Cerebellar nuclear complex (tissue), 1 donor: ENCODE measurements at places on chromosomes 4 and X.

DNA sequence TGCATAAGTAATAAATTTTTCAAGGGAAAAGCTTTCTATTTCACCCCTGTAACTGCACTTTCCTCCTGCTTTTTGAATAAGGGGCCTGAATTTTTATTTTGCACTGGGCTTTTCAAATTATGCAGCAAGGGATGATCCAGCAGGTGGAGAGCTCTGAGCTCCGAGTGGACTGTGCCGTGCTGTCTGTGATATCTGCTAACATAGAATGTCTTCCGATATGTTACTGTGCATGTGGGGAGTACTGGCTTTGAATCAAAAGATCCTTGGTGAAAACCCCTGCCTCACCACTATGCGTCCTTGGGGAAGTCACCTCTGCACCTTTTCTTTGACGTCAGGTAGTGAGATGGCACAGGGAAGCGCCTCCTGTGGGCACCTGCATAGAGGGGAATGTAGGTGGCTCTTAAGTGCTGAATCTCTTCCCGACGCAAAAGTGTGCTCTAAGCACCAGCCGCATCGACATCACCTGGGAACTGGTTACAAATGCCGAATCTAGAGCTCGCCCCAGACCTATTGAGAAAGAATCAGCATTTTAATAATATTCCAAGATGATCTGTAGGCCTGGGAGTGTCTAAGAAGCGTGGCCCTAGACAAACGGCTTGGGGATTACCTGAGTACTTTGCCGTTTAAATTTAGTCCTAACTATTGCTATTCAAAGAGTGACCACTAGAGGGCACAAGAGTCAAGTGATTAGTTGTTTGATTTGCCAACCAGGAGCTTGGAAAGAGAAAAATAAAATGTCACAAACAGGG is 19.2 kb upstream of the WFS1 start:
- DNase-seq, result peak; percentile 34

- no peak for DNase-seq
Measured at GRCh38 chr4:26268246-26268645, 52.6 kb upstream of the RBPJ start.

DNA sequence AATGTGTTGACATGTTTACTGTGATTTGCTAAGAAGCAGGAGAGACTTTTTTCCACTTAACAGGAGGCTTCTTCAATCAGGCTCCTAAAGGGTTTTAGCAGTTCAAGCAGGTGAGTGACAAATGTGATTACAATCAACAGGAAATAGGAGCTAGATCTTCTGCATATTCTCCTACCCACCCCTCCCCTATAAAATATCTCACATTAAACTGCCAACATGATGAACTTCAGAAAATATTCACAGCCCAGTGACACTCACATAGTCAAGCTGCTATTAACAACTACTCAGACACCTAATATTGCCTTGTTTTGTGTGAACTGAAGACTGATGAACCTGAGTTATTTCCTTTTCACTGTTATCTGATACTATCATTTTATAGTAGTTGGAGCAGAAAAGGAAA is 55.9 kb upstream of the ANTXR2 start:
- no peak for DNase-seq

DNA sequence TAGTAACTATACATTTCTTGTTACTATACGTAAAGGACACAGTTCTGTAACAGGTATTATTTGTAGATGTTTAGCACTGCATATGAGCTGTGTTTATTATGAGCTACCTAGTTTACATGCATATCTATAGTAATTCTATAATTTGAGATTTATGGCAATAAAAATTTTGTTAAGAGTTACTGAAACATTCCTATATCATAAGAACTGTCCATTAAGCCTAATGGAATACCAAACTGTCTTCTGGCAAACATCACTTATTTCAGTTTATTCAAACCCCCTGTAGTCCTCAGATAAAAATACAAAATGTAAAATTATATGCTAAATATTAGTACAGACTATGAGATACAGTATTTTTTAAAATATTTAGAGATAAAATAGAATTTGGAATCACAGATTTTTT is 205.2 kb downstream of the ADGRL3 start:
- DNase-seq, result no peak

GRCh38 chr4:67871867-67872266 is 11.9 kb downstream of the TMPRSS11D start:
- DNase-seq, result no peak

GRCh38 chr4:6746721-6747293 is 30.8 kb downstream of the BLOC1S4 start:
- no peak for DNase-seq

- no peak for DNase-seq
Measured at GRCh38 chr4:153131596-153131995, 72.6 kb upstream of the TRIM2 start.

DNA sequence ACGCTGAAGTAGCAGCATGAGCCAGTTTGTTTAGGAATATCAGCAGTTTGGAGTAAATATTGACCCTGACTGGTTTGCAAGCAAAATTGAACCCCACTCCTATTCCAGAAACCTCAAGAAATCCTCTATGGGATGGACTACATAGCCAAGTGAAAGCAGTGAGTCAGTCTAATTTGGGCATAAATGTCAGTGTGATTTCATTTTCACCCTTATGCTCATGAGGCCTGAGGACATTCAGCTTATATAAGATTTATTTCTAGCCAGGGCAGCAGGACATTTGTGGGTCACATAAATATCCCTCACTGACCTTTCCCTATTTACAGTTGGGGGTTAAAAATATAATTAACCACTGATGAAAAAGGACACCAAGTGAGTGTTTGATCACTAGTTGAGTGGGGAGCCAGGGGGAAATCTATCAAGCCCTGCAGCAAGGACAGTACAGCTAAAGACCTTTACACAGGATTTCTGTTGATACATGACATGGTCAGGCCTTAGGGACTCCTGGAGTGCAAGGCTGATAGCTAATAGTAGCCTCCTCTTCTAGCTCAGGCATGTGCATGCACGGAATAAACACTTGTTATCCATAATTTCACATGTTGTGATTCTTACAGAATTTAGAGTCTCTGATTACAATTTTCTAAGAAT is 996.9 kb upstream of the GRIA3 start:
- DNase-seq, result no peak

GRCh38 chr4:114273238-114273637 is 293.8 kb upstream of the ARSJ start:
- no peak for DNase-seq

- no peak for DNase-seq
Measured at GRCh38 chrX:103586314-103586646, 965 bp downstream of the TCEAL4 start.

DNA sequence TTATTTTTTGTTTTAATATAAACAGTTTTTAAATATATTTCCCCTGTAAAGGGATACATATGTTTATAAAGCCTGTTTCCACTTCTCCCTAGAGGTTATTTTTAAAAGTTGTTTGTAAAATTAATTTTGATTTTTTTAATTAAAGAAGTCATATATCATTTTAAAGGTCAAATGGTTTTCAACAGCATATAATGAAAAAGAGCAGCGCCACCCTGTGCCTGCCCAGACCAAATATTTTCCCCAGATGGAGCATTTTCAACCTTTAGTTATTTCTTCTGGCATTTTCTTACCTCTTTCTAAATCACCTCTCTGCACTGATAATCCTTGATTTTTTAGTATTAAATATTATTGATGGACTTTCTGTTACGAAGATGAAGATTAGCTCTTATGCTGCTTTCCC is 21.0 kb downstream of the MSX1 start:
- no peak for DNase-seq

GRCh38 chr4:55491486-55491885 is 55.2 kb downstream of the CLOCK start:
- no peak for DNase-seq

- no peak for DNase-seq
Measured at GRCh38 chr4:22356987-22357596, 158.8 kb downstream of the ADGRA3 start.

DNA sequence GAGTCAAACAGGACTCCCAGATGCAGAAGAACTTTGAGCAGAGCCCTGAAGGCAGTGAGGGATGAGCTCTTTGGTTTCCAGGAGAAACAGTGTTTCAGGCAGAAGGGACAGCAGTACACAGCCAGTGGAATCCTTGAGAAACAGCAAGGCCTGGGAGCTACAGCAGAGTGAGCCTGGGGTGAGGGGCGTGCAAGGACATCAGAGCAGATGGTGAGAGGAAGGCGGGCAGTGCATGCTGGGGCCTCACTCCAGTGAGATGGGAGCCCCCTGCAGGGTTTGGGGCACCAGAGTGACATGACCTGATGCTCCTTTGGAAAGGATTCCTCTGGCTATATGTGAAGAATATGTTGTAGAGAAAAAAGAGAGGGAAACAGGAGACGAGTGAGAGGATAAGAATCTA is 98.1 kb upstream of the EGFL6 start:
- no peak for DNase-seq

DNA sequence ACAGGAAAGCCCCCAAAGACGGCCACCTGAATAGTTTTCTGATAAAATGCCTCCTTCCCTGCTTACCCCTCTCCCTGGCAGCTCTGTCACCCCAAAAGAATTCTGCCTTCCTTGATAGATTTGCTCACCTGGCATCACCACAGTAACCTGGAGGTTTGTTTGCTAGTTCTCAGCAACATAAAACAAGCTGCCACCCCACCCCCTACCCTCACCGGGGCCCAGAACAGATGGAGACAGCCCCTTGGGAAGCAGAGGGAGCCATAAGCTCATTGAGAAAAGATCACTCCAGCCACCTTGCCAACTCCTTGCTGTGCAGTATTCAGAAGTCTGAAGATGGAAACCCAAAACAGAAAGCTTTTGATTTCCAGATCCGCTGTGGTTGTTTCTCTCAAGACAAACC is 108.6 kb downstream of the DHX15 start:
- no peak for DNase-seq

- no peak for DNase-seq
Measured at GRCh38 chr4:78720994-78721677, 55.0 kb upstream of the BMP2K start.

- DNase-seq, result no peak
Measured at GRCh38 chr4:158906073-158906472, 137.2 kb downstream of the FNIP2 start.

- no peak for DNase-seq
Measured at GRCh38 chr4:27414887-27415731, 554.5 kb downstream of the STIM2 start.

DNA sequence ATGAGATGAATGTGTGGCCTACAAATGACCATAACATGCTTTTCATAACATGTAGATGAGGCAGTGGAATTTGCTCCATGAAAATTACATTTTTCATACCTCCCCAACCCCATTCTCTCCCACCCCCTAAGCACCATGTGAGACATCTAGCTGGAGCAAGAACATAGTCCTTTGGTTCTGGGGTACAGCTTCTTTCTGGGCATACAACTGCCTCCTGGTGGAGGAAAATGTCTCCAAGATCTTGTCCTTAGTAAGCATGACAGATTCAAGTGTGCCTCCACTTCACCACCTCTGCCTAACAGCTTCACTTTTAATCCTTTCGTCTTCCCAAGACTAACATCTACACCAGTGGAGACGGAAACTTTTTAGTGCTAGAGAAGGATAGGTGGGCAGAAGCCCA is 8.0 kb downstream of the EXOC1L start:
- no peak for DNase-seq

DNA sequence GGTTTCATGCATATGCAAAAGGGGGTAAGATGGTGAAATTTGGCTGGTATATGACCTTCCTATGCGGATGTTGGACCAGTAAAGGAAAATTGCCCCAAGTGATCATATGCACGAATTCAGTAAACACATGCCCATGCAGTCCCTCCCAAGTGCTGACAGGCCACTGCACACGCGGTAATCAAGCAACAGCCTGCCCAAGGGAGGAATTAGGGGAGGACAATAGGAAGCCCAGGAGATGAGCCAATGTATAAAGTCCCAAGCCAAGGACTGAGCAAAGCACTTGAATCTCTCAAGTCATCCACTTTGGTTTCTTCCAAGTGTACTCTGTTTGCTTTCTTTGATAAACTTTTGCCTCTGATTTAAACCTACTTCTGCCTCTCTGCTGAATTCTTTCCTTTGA is 21.1 kb downstream of the MAGEB16 start:
- DNase-seq, result no peak

DNA sequence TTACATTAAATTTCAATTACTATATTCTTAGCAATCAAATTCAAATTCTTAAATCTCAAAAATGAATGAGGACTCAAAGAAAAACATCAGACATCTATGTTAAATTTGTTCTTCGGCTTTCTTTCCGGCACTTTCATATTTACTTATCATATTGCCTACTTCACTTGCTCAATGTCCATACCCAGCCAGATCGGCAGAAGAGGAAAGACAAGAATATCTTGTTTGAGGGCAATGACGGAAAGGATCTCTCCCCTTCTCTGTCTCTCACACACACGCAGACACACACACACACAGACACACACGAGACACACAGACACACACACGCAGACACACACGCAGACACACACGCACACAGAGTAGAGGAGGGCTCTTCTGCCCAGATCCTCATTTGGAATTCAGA is 13.2 kb upstream of the IRF2 start:
- DNase-seq, result no peak

- DNase-seq, result no peak
Measured at GRCh38 chrX:145002771-145003170, 244.5 kb upstream of the SPANXN1 start.

GRCh38 chr4:188201851-188202250 is 62.6 kb downstream of the TRIML1 start:
- no peak for DNase-seq

GRCh38 chrX:68084765-68085164 is 348.5 kb downstream of the OPHN1 start:
- no peak for DNase-seq

GRCh38 chrX:115337491-115338144 is 48.1 kb downstream of the LUZP4 start:
- DNase-seq, result no peak

- no peak for DNase-seq
Measured at GRCh38 chr4:156137679-156138473, 184.2 kb upstream of the CTSO start.

DNA sequence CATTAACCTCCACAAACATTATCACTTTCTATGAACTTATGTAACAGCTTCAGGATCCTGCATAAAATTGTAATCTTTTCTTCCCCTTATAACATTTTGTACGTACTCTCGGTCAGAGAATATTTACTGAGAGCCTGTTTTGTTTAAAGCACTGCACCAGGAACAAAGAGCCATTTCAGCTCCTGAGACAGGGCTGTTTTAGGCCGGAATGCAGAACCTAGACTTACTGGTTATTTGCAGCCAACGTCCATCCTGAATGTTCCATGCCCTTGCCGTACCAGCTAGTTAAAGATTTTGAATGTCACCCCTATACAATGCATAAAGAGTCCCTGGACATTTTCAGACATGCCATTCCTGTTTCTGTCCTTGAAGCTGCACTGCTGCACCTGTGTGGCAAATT is 248.8 kb downstream of the PCDH7 start:
- no peak for DNase-seq

DNA sequence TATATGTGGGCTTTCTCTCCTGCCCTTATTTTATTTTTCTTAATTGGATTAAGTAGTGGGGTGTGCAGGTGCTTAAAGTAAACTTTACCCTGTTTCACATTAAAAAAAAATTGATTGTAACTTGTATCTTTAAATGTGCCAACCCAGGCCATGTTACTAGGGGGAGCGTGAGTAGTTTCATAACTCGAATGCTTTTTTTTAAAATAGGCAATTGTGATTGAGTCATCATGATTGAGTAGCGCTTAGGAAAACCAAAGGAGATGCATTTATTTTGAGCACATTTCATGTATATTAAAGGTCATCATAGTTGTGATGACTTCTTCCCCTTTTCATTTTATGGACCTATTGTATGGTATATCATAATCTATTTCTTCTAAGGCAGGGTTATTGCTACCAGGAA is 32.2 kb downstream of the GPAT3 start:
- DNase-seq, result no peak
